Stimulated activated CD4-positive, alpha-beta T cell treated with anti-CD3 and anti-CD28 coated beads, Interleukin-12 subunit alpha, Interleukin-12 subunit beta, amount 100 ng/mL, for 4 hours (primary cell): ENCODE measurements at places on chromosomes 12 and 14.

DNA sequence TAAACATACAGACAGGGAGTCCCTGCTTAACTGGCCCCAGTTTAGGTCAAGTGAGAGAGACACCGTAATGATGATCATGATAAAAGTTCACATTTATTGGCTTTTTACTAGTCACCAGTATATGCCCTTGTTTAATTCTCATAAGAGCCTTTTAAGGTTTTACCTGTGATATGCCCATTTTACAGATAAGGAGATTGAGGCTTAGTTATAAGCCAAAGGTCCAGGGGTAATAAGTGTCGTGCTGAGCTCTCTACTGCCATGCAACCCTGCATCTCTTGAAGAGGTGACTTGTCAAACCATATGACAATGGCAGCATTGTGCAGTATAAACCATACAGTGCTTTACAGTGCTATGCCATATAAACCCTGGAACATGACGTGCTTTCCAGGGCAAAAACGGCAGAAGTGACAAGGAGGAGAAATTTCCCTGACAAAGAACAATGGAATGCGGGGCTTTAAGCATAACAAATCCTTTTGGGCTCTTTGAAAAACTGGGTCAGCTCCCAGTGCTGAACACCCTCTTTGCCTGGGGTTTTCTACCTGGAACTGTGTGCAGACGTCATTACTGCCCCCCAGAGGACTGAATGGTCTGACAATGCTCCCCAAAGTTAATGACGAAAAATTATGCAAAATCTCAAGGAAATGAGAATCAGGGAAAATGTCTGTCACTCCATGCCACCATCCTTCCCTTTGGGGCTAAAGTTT, 59.7 kb upstream of the C14orf132 start:
- DNase-seq, result no peak

DNA sequence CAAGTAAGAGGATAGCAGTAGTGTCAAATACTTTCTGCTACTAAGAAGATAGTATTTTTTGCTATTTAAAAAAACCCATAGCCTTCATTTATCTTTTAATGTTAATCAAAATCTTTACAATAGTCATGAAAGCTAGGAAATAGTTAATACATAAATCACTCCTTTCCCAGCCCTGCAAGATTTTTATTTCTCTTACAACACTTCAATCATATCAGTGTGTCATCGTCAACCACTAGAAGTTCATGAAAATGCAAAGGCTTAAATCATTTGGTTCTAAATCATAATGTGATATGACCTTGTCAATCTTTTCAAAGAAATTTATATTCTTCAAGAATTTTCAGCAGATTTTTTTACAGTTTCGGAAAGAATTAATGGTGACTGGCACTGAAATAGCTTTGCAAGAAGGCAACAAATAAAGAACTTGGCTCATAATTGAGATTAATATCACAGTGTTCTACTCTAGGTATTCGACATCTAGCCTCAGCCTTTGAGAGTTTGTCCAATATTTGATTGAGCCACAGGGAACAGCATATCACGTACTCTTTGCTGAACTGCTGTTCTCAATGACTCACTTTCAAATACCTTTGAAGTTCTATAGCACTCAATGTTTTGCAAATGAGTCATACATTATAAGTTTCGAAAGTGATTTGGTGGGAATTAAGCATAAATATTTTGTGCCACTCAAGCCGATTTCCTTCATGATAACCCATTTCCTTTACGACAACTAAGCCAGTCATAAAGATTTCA, 384.0 kb upstream of the FOXG1 start:
- no peak for DNase-seq

DNA sequence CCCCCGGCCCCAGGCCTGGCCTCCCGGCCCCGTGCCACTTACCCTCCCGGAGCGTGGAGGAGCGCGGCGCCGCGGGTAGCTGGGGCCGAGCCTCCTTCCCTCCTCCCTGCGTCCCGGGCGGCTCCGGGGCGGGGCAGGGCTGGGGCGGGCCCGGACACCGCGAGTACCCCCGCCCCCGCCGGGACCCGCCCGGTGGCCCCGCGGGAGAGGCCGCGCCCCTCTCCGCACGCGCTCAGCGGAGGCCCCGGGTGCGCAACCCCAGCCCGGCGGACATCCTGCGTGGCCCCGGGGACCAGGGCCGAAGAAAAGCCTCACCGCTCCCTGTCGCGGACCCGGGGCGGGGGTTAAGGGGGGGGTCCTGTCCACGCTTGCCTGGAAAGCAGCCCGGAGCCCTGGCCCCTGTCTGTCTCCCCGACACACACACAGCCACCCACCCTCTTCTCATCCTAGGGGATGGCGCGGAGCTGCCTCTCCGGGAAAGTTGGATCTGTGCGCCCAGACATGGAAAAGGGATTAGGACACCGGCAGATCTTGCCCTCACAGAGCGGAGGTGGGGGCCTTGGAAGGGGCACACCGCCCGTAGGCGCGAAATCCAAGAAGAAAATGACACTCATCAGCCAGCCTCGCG, at the start of gene SYNE3:
Gene SYNE3 (minus strand): TSS at position 97 of the 628 bp plus-strand sequence. CDS start 40,829 bp downstream, outside the sequence.
- DNase-seq, result peak; percentile 45

GRCh38 chr14:89654998-89655397, 238.0 kb upstream of the FOXN3 start:
- no peak for DNase-seq

GRCh38 chr12:8572507-8572906, 31.8 kb upstream of the CLEC4E start:
- DNase-seq, result no peak

DNA sequence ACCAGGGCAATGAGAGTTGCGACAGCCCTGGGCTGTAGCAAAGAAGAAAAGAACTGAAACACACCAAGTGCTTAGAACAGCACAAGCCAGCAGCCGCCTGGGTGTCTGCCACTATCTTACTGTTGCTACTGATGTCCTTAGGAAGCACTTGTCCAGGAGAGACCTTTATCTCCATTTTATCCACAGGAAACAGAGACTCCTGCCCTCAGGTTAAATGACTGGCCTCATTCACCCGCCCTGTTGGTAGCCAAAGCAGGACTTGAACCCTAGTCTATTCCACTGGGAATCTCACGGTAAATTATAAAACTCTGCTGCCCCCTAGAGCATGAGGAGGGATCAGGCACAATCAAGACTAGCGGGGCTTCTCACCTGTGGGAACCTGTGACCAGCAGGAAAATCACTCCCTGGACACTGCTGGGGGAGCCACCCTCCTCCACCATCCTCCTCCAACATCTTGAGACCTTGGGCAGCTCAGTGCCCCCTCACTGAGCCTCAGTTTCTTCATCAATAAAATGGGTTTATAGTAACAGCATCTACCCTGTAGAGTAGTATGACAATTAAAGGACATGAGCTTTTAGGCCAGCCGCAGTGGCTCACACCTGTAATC, 20.5 kb upstream of the TESC start:
- DNase-seq, result no peak

DNA sequence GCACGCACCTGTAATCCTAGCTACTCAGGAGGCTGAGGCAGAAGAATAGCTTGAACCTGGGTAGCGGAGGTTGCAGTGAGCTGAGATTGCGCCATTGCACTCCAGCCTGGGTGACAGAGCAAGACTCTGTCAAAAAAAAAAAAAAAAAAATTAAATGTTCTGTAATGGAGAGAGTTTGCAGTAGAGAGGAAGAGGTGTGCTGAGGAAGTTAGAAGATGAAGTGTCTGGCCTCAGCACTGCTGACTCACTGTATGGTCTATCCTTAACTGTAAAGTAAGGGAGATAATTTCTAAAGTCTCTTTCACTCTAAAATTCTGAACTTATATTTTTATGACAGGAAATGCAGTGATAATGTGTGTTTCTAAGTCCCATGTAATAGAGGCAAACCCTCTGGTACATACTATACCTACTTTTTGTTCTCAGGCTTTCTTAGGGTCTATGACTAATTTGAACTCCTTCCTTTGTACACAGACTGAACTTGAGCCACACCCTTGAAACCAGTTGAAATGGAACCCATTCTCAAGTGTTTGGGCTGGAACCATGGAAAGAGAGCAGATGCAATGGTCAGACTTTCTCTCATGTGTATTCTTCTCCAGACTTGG, 278.1 kb upstream of the FAR2 start:
- DNase-seq, result no peak

DNA sequence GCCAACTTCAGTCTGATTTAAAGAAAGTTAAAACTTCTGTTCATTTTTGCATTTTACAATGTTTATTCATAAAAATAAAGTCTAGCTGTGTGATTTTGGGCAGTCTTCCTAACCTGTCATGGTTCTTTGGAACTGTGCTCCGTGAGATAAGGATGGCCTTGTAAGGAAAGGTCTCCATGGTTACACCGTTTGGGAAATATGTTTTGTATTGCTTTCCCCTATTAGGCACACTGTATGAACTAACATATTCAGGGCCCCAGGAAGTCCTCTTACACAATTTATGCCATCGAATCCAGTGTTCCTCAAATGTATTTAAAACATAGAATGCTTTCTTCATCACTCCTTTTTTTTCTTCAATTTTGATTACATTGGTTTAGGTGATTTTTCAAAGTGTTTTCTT, 54.5 kb downstream of the APAF1 start:
- DNase-seq, result no peak

GRCh38 chr12:7079826-7080125, 12.5 kb downstream of the C1R start:
- no peak for DNase-seq

DNA sequence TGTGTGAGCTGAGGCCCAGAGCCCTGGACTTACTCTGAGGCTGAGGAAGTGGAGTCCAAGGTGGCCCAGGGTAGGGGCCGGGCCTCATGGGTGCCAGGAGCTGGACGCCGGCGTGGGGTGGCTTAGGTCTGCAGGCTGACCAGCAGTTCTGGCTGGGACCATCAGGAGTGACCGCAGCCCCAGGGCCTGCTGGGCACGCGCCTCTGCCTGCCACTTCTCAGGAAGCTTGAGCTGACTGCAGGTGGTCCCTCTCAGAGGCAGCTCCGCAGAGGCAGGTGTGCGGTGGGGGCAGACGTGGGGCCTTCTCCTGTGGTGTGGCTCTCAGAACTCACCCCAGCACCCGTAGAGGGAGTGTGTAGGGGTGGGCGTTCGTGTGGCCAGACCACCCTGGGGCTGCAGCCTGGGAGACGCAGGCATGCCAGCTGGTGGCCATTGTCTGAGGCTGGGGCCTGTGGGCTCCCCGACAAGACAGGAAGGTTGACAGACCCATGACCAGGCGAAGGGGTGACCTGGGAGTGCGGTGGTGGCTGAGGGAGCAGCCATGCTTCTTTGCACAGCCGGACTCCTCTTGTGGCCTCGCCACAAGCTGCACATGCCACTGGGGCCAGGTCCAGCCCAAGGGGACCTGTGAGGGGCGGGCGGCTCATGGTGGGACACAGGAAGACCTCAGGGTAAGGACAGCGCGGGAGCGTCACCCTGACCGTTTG, 40.0 kb upstream of the TEX22 start:
- DNase-seq, result no peak

GRCh38 chr12:101902641-101903040, 25.3 kb downstream of the DRAM1 start:
- DNase-seq, result no peak

DNA sequence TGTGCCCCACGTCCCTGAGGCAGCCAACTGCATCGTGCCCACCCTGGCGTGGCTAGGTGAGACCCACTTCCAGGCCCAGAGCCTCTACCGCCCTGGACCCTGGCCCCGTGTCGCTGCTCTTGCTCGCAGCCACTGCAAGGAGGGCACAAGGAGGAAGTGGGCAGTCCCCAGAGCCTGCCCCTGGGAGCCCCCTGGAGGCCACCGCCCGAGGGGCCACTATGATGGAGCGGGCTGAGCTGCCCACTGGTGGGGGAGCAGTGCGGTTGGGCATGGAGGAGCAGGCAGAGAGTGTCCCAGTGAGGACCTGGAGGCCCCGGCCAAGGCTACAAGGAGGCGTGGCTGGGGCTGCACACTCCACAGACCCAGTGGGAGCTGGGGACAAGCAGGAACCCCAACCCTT, 323.6 kb downstream of the PCNX1 start:
- DNase-seq, result no peak

- DNase-seq, result no peak
Observed at GRCh38 chr12:26323673-26324072, 128.3 kb downstream of the SSPN start.

DNA sequence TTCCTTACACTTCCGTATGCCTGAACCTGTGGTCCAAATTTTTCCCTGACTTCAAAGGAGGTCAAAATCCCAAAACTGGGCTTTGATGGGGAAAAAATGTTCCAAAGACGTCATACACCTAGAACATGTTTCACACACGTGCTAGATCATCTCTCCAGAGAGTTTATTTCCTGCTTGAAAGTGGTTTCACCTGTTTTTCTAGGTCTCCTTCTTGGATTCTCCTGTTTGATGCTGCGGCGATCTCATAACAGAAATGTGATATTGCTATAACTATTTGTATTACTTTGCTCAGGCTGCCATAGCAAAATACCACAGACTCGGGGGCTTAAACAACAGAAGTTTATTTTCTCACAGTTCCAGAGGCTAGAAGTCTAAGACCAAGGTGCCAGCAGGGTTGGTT, 19.7 kb upstream of the TMCC3 start:
- no peak for DNase-seq

DNA sequence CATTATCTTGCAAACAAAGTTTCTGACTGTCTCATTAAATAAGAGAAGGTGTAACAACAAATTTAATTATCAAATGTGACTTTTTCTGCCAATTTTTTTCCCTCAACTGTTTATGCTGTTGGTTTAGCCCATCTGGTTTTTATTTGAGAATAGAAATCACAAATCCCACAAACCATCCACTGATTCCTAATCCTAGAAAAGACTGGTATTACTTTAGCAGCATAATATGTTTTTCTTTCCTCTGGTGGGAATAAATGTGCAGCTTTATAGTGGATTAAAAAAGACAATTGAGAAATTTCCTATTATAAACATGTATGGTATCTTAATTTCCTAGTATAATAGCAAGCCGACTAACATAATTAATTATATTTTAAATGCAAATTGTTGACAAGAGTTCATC, 257.9 kb upstream of the FOXN3 start:
- DNase-seq, result no peak

DNA sequence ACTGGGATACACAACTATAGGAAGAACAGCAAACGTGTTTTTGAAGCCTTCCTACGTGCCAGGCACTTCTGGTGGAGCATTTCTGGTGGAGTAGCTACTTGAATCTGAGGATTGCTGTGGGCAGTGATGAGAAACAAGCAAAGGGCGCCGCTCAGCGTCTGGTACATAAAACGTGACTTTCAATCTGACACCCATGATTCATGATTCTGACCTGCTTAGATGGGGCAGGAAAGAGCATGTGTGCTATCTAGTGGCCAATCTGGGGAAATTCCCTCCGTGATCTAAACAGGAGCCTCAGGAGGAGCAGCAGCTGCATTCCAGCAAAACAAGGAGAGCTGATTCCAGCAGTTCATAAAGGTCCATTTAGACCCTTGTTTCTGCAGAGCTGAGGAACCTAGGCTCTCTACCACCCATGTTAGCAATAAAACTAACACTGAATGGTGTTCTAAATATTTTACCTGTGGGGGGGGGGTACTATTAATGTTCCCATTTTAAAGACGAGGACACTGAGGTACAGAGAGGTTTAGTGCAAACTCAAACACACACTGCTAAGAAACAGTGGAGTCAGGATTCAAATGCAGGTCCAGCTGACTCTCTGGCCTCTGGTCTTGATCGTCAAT, 37.8 kb downstream of the PAH start:
- DNase-seq, result no peak
